Thymus (tissue), 14 donors: ENCODE measurements at places on chromosomes 13 and 19. TPM values are rescaled to one million over a fixed set of nuclear protein-coding genes. Genes with fewer than 3 reads are reported as not detected.

Gene TNFSF13B
- total RNA-seq: 12.2 TPM

Gene CCDC70
- total RNA-seq: not detected

Gene ZNF433
- total RNA-seq: 2.0 TPM

Gene PCDH9
- 5.0 TPM for total RNA-seq

Gene CEACAM1
- 1.3 TPM for total RNA-seq

Gene MYO16
- 0.19 TPM for total RNA-seq

Gene PAN3
- 22.1 TPM for total RNA-seq

Gene DIAPH3
- total RNA-seq: 4.5 TPM

- H3K36me3 ChIP-seq: no peaks in the 10 kb centered on the region
- H3K4me3 ChIP-seq: no peak overlapping the region
- peaks cover 37% of the 10 kb centered on the region for H3K27me3 ChIP-seq
- peaks cover 20% of the 10 kb centered on the region for H3K4me1 ChIP-seq
- no peak for DNase-seq
- H3K27ac ChIP-seq: no peak overlapping the region
Observed at GRCh38 chr19:48510421-48511268, 990 bp downstream of the LMTK3 start.

GRCh38 chr13:50144246-50145160, 129.3 kb downstream of the KCNRG start:
- H3K4me3 ChIP-seq: no peak overlapping the region
- no peak for DNase-seq
- no peaks in the 10 kb centered on the region for H3K27me3 ChIP-seq
- H3K27ac ChIP-seq: no peak overlapping the region
- no peaks in the 10 kb centered on the region for H3K4me1 ChIP-seq

DNA sequence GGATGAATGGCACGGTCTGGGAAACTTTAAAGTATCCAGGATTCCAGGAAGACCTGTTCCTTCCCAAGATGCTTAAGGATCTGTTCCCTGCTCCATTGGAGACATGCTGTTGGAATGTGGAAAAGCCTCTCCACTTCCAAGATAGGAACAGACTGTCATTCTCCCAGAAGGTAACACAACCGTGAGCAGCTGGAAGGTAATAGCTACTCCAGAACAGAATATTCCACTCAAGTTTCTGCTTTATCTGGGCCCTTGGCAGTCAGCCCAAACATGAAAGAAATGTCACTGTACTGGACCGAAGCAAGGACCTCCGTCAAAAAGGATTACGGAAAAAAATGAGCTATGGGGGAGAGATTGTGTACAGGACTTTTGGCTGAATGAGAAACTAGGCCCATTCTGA, 420.9 kb upstream of the NBEA start:
- DNase-seq: no peak
- no peaks in the 10 kb centered on the region for H3K27me3 ChIP-seq
- H3K4me1 ChIP-seq: no peaks in the 10 kb centered on the region

- no peak for DNase-seq
- H3K36me3 ChIP-seq: no peaks in the 10 kb centered on the region
- no peak overlapping the region for H3K27ac ChIP-seq
Observed at GRCh38 chr19:824885-825284, 2.8 kb upstream of the AZU1 start.

DNA sequence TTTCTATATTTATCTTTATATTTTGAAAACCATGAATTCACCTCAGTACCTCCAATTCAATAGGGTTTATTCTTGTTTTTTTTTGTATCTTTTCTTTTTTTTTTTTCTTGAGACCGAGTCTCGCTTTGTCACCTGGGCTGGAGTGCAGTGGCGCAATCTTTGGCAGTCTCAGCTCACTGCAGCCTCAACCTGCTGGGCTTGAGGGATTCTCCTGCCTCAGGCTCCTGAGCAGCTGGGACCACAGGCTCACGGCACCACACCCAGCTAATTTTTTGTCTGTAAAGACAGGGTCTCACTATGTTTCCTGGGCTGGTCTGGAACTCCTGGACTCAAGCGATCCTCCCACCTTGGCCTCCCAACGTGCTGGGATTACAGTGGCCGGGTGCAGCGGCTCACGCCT, 23.1 kb upstream of the EVI5L start:
- no peak for DNase-seq

- no peak overlapping the region for H3K27ac ChIP-seq
- H3K27me3 ChIP-seq: peaks cover 10% of the 10 kb centered on the region
- H3K36me3 ChIP-seq: peaks cover 7% of the 10 kb centered on the region
- no peak overlapping the region for H3K4me3 ChIP-seq
Observed at GRCh38 chr19:48806818-48807589, 3.8 kb downstream of the BCAT2 start.

DNA sequence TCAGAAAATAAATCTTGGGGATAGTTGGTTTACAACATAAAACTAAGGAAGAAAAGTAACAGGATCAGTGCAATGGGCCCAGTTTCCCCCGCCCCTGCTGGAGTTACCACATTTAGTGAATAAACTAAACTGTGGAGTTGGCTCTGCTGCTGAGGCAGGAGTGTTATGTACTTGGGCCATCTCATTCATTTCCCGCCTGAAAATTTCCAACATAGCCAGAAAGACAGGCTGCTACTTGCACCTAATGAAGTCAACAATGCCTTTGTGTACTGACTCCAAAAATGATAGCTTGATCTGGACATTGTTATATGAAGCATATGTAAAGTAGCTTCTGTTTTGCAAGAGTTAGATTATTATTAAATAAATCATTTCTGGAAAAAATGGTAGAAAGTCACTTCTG, 7.9 kb upstream of the RNASEH2B start:
- H3K4me1 ChIP-seq: peaks cover 12% of the 10 kb centered on the region
- DNase-seq: no peak
- no peaks in the 10 kb centered on the region for H3K36me3 ChIP-seq
- H3K27me3 ChIP-seq: no peaks in the 10 kb centered on the region
- H3K27ac ChIP-seq: peak overlapping the region; percentile 27

- no peak overlapping the region for H3K27ac ChIP-seq
- peaks cover 25% of the 10 kb centered on the region for H3K4me1 ChIP-seq
- peak overlapping the region; percentile 68 for H3K4me3 ChIP-seq
- H3K27me3 ChIP-seq: no peaks in the 10 kb centered on the region
- DNase-seq: no peak
Observed at GRCh38 chr19:4077800-4078684, 11.3 kb upstream of the ZBTB7A start.

- peak overlapping the region; percentile 90 for H3K27ac ChIP-seq
- H3K4me1 ChIP-seq: peaks cover 18% of the 10 kb centered on the region
- no peaks in the 10 kb centered on the region for H3K27me3 ChIP-seq
- peak overlapping the region; percentile 78 for H3K4me3 ChIP-seq
- DNase-seq: no peak
- H3K36me3 ChIP-seq: peaks cover 6% of the 10 kb centered on the region
Observed at GRCh38 chr19:3184847-3185460, 776 bp upstream of the NCLN start.

DNA sequence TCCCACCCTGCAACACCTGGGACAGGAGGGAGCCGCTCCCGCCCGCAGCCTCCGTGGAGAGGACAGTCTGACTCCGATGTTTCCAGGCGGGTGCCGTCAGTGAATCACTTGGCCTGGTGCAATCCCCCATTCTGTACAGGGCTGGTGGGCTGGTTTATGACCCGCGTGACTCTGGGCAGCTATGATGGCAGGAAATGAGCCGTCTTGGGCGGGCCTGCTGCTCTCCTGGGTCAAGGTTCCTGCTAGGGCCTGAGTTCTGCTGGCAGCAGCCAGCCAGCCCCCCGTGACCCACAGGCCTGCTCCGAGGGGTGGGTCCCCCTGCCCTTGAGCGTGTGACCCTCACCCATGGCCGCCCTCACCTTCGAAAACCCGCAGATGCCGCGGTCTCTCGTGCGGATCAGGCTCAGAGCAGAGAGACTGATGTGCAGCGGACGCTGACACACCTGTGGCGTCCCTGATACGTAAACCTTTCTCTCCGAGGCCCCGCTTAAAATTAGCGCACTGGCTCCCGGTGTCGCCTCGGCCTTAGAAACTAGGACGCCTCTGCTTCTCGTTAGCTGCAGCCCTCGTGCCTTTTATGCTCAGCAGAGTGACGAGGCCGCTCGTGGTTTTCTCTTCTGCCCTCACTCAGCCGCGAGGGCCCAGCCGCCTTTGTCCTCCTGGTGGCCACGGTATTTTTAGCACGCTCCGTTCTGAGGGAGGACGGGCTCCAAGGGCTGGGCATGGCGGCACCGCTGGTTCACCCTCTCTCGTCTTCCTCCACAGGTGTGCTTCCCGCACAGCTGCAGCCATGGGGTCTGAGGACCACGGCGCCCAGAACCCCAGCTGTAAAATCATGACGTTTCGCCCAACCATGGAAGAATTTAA, 63.4 kb downstream of the KDM4B start:
- no peak overlapping the region for H3K27ac ChIP-seq
- H3K36me3 ChIP-seq: peaks cover 14% of the 10 kb centered on the region
- H3K4me3 ChIP-seq: no peak overlapping the region
- no peaks in the 10 kb centered on the region for H3K4me1 ChIP-seq
- DNase-seq: no peak

GRCh38 chr13:98738213-98738612, 14.3 kb downstream of the SLC15A1 start:
- no peaks in the 10 kb centered on the region for H3K36me3 ChIP-seq
- no peak overlapping the region for H3K4me3 ChIP-seq
- no peak overlapping the region for H3K27ac ChIP-seq
- DNase-seq: no peak
- H3K4me1 ChIP-seq: no peaks in the 10 kb centered on the region

GRCh38 chr13:23950736-23951510, 53.6 kb upstream of the C1QTNF9B start:
- no peaks in the 10 kb centered on the region for H3K4me1 ChIP-seq
- no peak overlapping the region for H3K4me3 ChIP-seq
- H3K36me3 ChIP-seq: no peaks in the 10 kb centered on the region
- no peak overlapping the region for H3K27ac ChIP-seq

DNA sequence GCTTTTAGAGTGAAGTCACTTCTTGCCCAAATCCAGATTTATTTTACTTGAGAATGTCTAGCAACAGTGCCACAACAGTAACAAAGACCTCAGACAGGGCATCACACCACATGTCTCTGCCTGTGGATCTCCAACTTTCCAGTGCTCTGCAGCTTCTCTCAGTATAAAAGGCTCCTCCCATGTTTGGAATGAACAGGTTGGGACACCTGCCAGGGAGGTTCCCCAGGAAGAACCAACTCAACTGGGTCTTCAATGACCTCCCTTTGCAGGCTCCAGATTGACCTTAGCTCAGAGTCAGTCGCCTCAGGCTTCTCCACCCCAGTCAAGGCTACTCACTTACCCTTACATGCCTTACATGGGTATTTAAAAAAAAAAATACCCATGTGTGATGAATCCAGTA, 3.4 kb downstream of the ZNF823 start:
- H3K27ac ChIP-seq: no peak overlapping the region
- H3K36me3 ChIP-seq: peaks cover 5% of the 10 kb centered on the region
- peaks cover 21% of the 10 kb centered on the region for H3K4me1 ChIP-seq
- H3K27me3 ChIP-seq: no peaks in the 10 kb centered on the region
- no peak for DNase-seq

- H3K27me3 ChIP-seq: no peaks in the 10 kb centered on the region
- no peak overlapping the region for H3K27ac ChIP-seq
- H3K4me3 ChIP-seq: no peak overlapping the region
- H3K36me3 ChIP-seq: peaks cover 80% of the 10 kb centered on the region
- DNase-seq: no peak
- H3K4me1 ChIP-seq: no peaks in the 10 kb centered on the region
Observed at GRCh38 chr19:55229145-55229788, 704 bp upstream of the TMEM86B start.

DNA sequence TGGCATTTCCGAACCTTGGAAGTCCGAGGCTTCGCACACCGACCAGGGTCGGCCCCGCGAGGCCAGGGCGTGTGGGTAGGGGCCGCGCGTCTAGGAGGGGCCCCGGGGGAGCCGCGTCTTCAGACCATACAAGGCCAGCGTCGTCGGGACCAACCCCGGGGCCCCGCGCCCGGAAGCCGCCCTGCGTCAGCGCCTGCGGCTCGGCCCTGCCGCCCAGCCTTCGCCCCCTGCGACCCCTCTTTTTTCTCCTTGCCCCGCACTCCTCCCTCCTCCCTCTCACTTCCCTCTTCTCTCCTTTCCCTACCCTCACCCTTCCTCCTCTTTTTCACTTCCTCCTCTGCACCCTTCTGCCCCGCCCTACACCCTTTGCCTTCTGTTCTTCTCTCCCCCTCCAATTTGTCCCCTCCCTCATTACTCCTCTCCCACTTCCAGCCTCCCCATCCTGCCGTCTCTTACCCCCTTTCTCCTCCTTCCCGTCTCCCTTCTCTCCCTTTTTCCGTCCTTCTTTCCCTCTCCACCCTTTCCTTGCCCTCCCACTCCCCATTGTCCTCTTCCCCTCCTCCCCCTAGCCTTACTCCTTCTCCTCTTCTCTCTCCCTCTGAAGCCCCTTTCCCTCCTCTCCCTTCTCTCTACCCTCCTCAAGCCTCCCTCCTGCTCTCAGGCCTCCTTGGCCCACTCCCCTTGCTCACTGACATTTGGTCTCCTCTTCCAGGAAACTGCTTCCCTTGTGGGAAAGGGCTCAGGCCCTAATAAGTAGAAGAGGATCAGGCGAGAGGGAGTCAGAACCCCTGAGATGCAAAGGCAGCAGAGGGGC, 2.2 kb upstream of the PLEKHG2 start:
- H3K4me1 ChIP-seq: peaks cover 29% of the 10 kb centered on the region
- peak overlapping the region; percentile 99 for H3K27ac ChIP-seq
- peaks cover 15% of the 10 kb centered on the region for H3K36me3 ChIP-seq
- no peak for DNase-seq
- H3K4me3 ChIP-seq: peak overlapping the region; percentile 99

- peak; percentile 16 for DNase-seq
- H3K4me1 ChIP-seq: no peaks in the 10 kb centered on the region
- no peaks in the 10 kb centered on the region for H3K27me3 ChIP-seq
- no peaks in the 10 kb centered on the region for H3K36me3 ChIP-seq
- no peak overlapping the region for H3K27ac ChIP-seq
Observed at GRCh38 chr19:22144394-22144793, 52.4 kb downstream of the ZNF676 start.
